ENCODE measurements at places on chromosomes 11 and 22.

- DNase-seq = no peak
Observed at GRCh38 chr11:40168414-40168813, 1291.0 kb downstream of the LRRC4C start.

DNA sequence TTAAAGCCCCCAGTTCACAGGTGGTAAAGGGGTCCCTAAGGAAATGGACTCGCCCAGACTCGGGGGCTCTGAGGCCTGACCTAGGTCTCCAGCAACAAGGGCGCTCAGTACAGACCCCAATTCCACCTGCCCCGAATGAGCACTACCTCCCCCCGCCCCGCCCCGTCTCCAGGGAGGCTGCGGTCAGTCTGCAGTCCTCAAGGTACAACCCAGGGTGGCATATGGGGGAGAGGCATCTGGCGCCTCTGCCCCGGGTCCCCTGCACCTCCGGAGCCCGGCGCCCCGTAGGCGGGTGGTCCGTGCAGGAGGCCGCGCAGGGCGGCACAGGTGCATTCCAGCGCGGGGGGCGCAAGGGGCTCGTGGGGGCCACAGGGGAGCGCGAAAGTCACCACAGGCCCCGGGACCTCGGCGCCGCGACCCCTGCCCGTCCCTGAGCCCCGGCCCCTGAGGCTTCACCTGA is 361 bp downstream of the CTSD start:
- no peak for DNase-seq

- no peak for DNase-seq
Observed at GRCh38 chr11:7533199-7534041, 19.6 kb downstream of the PPFIBP2 start.

DNA sequence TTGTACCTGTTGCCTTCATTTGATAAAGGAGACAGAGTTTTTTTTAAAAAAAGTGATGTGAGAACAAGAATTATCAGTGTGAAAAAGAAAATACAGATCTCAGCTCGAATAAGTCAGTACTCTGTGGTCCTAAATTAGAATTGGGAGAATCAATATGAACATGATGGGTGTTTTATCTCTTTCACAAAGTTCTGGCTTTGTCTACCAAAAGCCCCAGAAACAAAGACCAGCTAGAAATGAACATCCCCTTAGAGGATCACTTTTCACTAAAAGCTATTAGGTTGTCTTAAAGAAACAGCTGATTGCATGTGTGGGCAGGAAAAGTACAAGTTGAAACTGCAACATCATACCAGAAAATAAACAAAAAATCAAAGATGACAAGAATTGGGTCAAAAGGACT is 8.4 kb upstream of the ST14 start:
- no peak for DNase-seq

DNA sequence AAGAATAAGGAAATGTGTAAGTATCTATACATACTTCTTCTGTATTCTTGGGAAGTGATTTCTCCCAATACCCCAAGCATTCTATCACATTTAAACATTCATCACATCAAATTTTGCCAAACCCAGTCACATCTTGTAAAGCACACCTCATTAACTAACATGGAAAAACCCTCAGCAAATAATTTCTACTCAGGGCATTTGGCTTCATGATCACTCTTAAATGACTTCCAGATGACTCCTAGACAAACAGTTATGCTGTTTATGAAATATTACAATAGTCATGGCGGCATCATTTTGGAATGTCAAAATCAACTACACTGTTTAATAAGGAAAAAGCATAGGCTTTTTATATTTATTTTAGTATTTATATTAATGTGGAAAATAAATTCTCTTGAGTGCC is 47.3 kb upstream of the CCDC34 start:
- DNase-seq = no peak

DNA sequence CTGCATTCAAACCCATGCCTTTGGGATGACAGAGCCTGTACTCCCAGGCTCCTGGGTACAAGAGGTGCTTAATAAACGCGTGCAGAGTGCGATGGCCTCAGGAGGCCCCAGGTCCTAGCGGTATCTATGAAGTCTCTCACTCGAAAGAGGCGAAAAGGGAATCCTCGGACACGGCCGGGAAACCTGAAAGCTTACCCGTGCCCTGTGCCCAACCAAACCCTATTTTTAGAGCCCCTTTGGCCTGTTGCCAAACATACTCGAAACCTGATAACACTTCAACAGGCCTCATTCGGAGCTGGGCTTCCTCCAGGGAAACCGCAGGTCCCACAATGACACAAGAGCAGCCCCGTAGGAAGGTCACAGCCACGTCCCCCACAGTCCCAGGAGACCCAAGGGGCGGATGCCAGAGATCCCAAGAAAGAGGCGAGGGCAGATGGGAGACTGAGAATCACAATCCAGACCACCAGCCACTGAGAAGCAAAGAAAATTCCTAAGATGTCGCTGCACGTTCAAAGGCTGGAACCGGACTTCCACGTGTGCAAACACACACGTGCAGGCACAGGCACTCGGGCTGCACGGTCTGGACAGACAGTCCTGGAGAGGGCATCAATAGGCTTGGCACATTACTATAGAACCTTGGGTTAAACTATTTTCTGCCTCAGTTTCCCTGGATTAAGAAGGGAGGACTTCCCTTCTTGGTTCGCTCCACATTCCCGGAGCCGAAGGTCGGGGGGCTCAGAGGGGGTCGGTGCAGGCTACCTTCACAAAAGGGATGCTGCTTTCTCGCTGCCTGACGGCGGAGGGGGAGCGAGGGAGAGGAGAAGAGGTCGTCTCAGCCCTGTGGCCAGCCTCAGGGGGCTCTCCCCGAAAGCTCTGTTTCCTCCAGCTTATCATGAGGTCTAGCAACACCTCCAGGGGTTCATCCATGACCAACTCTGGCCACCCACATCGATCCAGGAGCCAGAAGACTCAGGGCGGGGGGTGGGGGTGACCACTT is 8.2 kb downstream of the PDGFB start:
- peak; percentile 66 for DNase-seq

DNA sequence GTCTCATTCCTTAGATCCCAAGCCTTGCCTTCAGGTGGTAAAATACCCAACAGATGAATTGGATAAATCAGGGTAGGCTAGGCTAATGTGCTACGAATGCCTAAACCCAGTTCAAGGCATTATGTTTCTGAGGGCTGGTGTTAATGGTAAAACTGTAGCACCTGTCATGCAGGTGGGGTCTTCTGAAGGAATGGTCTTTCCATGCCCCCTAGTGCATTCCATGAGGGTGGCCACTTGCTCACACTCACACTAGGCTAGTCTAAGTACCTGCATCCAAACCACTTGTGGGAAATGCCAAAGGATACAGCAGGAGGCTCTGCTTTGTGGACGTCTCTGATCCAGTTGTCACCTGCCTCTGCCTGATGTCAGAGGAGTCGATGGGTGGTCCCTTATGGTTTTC is 24.2 kb upstream of the UCP3 start:
- DNase-seq = no peak

DNA sequence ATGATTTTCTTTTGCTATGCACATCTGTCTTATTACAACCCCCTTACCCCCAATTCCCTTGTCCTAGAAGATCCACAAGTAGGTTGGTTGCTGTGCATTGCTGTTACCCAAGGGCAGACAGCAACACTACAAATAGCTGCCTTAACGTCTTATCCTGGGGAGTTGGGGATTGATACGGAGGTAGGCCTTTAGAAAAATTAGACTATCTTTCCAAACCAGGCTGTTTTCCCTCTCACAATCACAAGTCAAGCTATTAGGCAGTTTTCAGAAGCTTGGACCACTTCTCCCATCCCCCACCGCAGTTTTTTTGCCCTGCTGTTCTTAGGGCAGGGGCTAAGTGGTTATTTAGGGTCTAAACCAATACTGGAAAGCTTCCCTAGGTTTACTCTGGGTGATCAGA is 2.8 kb upstream of the PHLDB1 start:
- DNase-seq = no peak

- DNase-seq = peak; percentile 20
Observed at GRCh38 chr22:27801202-27801615, 347 bp downstream of the MN1 start.
